ENCODE measurements at places on chromosomes 11 and 22.

DNA sequence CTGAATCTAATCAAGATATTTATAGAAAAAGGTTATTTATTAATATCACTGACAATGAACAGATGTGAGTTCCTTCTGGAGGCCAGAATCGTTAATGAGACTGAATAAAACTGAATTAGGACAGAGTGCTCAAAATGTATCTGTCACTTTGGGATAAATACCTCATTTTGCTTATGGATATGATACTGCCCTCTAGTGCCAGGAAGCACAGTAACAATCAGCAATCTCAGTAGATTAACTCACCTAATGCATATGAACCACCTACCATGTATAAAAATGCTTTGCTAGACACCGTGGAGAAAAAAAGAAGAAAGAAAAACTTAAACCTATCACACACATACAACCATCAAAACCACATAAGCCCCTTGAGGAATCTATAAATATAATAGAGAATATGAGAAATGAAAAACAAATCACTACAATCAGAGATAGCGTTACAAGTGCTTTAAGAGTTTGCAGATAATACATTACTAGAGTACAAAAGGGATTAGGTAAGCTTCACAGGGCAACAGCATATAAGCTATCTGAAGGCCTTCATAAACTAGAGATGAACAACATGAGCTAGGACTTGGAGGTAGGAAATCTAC lies 117.4 kb downstream of the SGSM3 start:
- DNase-seq = no peak

DNA sequence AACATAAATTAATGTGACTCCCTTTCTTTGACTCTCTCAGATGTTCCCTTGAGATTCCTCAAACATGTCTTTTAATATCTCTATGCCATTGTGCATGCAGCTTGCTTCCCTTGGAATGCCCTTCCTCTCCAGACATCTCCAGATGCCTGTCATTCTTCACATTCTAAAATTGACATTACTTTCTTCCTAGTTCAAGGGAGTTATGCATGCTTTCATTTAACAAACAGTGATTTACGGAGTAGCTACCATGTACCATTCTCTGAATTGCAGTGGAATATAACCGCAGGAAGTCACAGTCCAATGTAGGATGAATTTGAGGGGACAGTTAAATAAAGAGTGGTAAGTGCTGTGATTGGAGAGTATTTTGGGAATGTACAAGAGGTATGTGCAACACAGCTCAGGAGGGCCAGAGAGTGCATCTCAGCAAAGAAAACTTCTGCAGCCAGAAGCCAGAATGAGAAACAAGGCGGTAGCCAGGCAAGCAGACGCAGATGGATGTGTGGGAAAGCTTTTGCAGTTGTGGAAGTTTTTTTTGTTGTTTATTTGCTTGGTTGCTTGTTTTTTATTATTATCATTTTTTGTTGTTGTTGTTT lies 18.7 kb downstream of the MMP10 start:
- DNase-seq = no peak

GRCh38 chr11:130203766-130204702 lies 44.5 kb downstream of the ST14 start:
- no peak for DNase-seq

- DNase-seq = no peak
Measured at GRCh38 chr11:68363776-68364175, 51.4 kb downstream of the LRP5 start.

DNA sequence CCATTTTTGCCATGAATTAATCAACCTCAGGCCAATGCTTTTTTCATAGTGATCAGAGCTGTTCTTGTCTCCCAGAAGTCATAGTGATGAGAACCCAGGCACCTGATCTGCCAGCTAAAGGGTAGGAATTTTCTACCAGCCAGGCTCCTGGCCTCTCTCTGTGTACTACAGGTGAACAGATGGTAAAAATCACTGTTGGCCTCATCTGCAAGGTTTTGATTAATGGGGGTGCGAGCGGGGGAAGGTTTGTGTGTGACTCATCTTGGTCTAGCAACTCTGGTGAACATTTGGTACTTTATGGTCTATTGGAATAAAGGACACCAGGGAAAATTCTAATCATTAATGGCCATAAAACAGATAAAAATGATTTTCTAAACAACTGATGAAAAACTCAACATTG lies 14.4 kb upstream of the APOL4 start:
- no peak for DNase-seq

DNA sequence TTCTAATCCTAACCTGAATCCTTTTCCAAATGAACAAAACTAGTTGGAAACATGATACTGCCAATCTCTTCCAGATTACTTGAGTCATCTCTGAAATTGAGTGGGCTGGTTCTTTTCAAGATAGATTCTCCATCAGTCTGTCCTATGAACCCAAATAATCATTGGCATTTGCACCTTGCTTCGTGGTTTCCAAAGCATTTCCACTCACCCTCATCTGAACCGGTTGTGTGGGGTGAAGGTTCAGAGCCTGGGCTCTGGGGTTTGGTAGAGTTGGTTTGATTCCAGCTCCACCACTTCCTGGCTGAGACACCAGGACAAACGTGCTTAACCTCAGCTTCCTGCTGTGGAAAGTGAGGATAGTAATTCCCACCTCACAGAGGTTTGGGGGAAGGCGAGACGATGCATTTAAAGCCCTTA lies 206.4 kb upstream of the E2F8 start:
- no peak for DNase-seq

All from activated T-helper 1 cell treated with anti-CD3 and anti-CD28 coated beads, Interleukin-2, amount 50 U/mL, for 16 hours (primary cell).